ENCODE measurements at places on chromosomes 5 and 9.

DNA sequence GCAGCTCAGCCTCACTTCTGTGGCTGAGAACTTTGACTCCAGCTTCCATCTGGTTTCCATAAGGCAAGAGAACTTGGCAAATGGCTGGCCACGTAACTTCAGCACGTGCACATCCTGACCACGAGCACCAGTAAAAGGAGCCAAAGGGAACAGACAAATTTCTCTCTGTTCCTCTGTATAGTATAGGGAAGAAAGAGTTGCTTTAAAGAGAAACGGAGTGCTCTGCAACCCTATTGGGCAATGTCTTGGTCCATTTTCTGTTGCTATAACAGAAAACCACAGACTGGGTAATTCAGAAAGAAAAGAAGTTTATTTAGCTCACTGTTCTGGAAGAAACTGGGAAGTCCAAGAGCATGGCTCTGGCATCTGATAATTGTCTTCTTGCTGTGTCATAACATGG, 558.7 kb downstream of the ACTL7B start:
- no peak for DNase-seq

GRCh38 chr5:71924325-71924724, 182.9 kb upstream of the MAP1B start:
- no peak for DNase-seq

GRCh38 chr9:125099816-125100215, 43.5 kb downstream of the SCAI start:
- DNase-seq: no peak

DNA sequence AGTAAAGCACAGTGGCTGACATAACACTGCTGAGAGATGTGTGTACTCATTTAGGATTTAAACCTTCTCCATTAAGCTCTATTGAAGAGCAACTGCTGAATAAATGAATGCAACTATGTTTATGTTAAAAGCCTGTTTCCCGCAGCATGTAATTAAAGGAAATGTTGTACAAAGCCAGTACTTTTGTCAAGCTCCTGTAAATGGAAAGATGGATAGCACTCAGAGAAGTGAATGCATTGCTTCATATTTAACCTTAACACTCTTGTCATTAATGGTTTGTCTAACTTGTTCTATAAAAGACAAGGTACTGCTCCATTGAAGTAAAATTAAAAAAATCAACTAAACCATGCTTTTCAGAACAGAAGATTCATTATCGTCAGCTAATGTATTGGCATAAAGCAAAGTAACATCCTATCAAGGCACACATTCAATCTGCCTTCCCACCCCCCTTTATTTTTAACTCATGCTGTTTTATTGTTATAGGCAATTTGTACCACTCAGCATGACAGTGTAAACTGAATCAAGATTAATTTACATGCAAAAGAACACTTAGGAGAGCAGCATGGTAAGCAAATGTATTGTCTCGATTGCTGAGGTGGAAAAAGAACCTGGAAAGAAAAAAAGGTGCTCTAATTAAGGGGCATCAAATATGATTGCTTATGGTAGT, 240.9 kb upstream of the TBCA start:
- no peak for DNase-seq

DNA sequence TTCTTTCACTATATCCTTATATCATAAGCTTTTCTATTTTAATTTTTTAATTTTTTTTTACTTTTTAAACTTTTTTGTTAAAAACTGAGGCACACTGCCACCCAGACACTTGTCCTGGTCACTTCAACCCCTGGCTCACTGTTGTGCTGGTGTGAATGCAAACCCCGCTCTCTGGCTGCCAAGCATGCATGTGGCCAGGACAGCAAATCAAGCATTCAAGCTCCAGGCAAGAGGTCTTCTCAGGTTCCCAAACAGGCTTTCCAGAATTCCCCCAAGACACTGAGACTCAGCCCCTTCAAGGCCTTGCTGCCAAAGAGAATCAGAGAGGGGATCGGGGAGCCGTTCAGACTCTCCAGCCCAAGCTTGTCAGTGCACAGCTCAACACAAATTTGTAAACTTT, 139.9 kb downstream of the FANCC start:
- DNase-seq: no peak

DNA sequence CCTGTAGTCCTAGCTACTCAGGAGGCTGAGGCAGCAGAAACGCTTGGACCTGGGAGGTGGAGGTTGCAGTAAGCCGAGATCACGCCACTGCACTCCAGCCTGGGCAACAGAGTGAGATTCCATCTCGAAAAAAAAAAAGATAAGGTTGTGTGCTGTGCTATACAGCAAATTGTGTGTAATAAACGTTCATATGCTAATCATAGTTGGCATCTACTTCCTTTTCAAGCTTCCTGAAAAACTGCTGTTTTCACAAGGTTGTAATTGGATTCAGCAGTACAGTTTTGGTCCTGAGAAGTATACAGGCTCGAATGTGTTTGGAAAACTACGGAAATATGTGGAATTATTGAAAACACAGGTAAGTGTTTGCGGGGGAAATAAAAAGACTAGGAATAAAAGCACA, 25.5 kb downstream of the OTULINL start:
- DNase-seq: no peak

- DNase-seq: peak; percentile 72
Measured at GRCh38 chr9:91515074-91515687, 91.5 kb upstream of the NFIL3 start.

GRCh38 chr9:83336706-83337105, 201.5 kb downstream of the FRMD3 start:
- DNase-seq: no peak

- DNase-seq: no peak
Measured at GRCh38 chr9:137975527-137975913, 97.9 kb downstream of the CACNA1B start.

DNA sequence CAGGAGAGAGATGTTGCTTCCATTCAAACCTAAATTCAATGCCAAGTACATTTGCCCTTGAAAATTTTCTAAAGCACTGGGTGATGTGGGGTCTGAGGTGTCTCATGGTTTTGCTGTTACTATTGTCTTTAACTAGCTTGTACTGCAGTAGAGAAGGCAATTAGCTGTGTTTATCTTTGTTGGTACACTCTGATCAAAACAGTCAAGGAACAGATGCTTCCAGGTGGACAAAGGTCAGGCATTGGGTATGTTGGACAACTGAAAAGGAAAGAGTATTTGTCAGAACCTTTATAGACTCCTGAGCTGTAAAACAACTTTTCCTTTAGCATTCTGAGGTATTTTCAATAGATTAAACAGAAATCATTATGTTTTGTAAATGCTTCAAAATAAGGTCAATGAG, 2228.7 kb upstream of the WWC1 start:
- no peak for DNase-seq

DNA sequence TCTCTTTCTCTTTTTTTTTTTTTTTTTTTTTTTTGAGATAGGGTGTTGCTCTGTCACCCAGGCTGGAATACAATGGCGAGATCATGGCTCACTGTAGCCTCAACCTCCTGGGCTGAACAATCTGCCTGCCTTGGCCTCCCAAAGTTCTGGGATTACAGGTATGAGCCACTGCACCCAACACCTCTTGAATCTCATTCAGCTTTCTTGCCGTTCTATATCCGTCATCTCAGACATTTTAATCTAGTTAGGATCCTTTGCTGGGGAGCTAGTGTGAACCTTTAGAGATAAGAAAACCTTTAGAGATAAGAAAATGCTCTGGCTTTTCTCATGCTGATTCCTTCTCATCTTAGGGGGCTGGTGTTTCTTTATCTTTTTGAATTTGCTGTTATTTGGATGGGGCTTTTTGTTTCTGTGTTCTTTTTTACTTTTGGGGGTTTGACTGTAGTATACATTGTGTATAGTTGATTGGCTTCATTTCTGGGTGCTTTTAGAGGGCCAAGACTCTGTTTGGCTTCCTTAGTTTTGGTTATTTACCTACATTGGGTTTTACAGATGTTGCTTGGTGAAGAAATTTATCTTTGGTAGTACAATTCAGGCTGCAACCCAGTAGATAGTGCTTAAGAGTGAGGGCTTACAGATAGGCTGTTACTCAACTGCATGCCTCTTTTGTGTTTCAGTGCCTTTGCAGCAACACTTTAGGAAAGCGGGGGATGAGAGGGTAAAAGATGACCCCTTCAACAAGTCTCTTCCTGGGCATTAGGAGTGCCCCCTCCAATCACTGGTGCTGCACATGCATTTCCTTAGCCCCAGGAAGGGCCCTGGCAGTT, 41.9 kb upstream of the SLC36A1 start:
- DNase-seq: peak; percentile 32

DNA sequence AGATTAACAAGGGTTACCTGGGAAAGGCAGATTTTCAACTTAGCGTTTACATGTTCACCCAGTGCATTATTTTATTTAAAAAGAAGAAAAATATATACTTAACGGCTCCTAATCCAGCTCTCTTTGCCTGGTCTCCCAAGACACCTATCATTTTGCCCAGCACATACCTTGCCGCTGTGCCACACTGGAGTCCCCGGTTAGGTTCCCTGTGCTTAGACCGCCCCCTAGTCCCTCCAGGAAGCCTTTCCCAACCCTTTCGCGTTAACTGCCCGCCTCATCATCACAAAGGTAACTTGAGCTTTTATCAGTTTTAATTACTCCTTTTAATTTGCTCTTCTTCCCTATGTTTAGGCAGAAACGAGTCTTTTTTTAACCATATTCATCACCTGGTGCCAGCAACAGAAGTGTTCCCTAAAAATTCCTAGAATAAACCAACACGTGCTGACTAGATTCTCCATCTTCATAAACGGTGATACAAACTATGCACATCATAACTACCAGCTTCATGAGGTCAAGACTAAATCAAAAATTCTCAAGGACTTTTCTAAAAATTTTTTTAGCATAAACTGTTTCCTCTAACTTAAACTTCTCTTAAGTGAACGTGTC, 19.7 kb downstream of the DNAJA1 start:
- DNase-seq: no peak

- DNase-seq: no peak
Measured at GRCh38 chr5:8842971-8843551, 702.8 kb downstream of the SEMA5A start.

DNA sequence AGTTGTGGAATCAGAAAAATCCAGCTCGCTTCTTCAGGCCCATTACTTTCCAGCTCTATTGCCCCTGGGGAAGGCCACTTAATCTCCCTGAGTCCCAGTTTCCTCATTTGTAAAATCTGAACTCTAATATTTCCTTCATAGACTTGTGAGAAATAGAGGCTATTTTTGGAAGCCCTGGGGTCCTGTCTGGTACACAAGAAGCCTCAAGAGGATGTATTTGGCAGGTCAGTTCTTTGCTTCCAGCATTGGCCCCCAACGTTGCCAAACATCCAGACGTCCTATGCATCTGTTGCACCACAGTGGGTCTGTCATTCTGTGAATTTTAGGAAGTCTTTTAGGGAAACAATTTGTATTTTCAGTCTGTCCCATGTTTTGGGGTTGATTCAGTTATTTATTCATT, 525.9 kb downstream of the EBF1 start:
- DNase-seq: no peak

GRCh38 chr5:111224561-111225345, 569 bp downstream of the CAMK4 start:
- DNase-seq: no peak

GRCh38 chr9:84061613-84062193, 81.1 kb downstream of the RMI1 start:
- no peak for DNase-seq

GRCh38 chr5:143714629-143715028, 97.3 kb upstream of the HMHB1 start:
- DNase-seq: no peak

GRCh38 chr5:164481270-164481669, 975.9 kb downstream of the MAT2B start:
- DNase-seq: no peak

- no peak for DNase-seq
Measured at GRCh38 chr9:106752581-106752980, 110.4 kb upstream of the ZNF462 start.

GRCh38 chr5:45639040-45639439, 57.1 kb downstream of the HCN1 start:
- DNase-seq: no peak

GRCh38 chr9:137027369-137028262, at the start of gene ABCA2:
ABCA2 (minus strand) TSS chr9:137028237; CDS start chr9:137028140, 97 bp downstream.
- DNase-seq: peak; percentile 64

DNA sequence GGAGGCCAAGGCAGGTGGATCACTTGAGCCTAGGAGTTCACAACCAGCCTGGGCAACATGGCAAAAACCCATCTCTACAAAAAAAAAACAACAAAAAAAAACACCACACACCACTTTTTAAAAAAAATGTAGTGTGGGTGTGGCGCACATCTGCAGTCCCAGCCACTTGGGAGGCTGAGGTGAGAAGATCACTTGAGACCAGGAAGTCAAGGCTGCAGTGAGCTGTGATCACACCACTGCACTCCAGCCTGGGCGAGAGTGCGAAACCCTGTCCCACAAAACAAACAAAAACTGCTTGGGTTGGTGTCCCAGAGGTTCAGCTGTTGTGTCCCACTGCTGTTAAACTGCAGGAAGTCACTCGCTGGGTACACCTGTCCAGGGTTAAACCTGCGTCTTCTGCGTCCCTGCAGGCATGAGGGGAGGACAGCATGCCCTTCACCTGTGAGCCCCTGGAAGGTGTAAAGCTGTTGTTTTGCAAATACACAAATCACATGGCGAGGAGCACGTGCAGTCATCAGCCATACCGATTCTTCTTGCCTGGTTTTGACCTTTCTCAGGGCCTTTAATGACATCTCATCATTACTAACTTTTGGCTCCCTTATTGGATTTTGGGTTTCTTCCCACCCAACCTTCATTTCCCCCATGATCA, 29.3 kb upstream of the CLPTM1L start:
- DNase-seq: no peak

- DNase-seq: no peak
Measured at GRCh38 chr5:181182651-181183050, 22.3 kb downstream of the TRIM7 start.

GRCh38 chr5:154811653-154812465, 38.5 kb downstream of the FAXDC2 start:
- DNase-seq: peak; percentile 71

DNA sequence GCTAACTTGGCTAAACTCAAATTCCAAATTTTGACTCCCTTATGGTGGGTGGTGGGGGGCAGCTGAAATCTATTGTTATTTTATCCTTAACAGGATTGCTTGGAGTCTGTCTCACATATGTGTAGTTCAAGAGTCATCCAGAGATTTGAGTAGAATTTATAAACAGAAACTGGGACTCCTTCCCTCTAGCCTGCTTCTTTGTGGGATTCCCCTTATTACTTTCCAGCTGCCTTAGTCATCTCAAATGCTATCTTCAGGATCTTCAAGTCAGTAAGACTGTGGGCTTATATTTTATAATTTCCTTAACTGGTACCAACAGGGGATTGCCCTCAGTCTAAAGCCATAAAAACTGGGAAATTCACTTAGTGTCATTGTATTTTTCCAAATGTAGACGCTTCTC, 55.5 kb downstream of the NNT start:
- DNase-seq: no peak

- no peak for DNase-seq
Measured at GRCh38 chr5:109479260-109479860, 69.6 kb upstream of the PJA2 start.

DNA sequence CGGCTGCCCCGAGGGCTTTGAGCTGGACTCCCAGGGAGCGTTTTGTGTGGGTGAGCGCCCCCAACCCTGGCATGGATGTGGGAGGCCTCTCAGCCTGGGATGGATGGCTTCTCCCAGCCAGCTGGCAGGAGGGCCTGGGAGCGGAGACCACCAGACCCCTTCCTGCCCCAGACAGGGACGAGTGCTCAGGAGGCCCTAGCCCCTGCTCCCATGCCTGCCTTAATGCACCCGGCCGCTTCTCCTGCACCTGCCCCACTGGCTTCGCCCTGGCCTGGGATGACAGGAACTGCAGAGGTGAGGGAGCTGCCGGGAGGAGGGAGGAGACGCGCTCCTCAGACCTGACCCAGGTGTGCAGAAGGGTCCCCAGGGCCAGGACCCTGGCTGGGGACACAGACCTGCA, 17.4 kb upstream of the ASS1 start:
- no peak for DNase-seq

All from K562 (cell line).